ENCODE measurements at places on chromosomes 1 and 21. TPM values are rescaled to one million over a fixed set of nuclear protein-coding genes. Genes with fewer than 3 reads are reported as not detected.

The RABGAP1L gene
- 175 TPM for total RNA-seq

The ARHGAP29 gene
- not detected for total RNA-seq

The KRTAP21-2 gene
- not detected for total RNA-seq

The PAX7 gene
- not detected for total RNA-seq

The VASH2 gene
- 7.5 TPM for total RNA-seq

The VHLL gene
- not detected for total RNA-seq

The MAP3K7CL gene
- 13.0 TPM for total RNA-seq

The SEMA6C gene
- 2.0 TPM for total RNA-seq

The DRAM2 gene
- total RNA-seq, result 87.9 TPM

The CNIH4 gene
- total RNA-seq, result 31.0 TPM

The CDA gene
- total RNA-seq, result not detected

The SLC1A7 gene
- not detected for total RNA-seq

The ICOSLG gene
- 8.6 TPM for total RNA-seq

The GATAD2B gene
- total RNA-seq, result 77.9 TPM

The DNAJB4 gene
- total RNA-seq, result 14.9 TPM

The SLC45A3 gene
- 5.3 TPM for total RNA-seq

The PROX1 gene
- not detected for total RNA-seq

The CHML gene
- total RNA-seq, result 10.8 TPM

The FBLIM1 gene
- not detected for total RNA-seq

The ZC3H11A gene
- total RNA-seq, result 113 TPM

The FAM72D gene
- total RNA-seq, result 44.5 TPM

The MSH4 gene
- 0.80 TPM for total RNA-seq

The S100A10 gene
- total RNA-seq, result 4.1 TPM

The EIF4G3 gene
- 62.1 TPM for total RNA-seq

The HLX gene
- not detected for total RNA-seq

The ATP6V1G3 gene
- not detected for total RNA-seq

The PLA2G2F gene
- total RNA-seq, result not detected

The FMO1 gene
- 0.98 TPM for total RNA-seq

The RNU1-2 gene
- total RNA-seq, result 1,721 TPM

The MTARC1 gene
- total RNA-seq, result not detected

The ADAMTS1 gene
- total RNA-seq, result not detected

The SDC3 gene
- total RNA-seq, result not detected

The EDARADD gene
- total RNA-seq, result not detected

The DOCK7 gene
- total RNA-seq, result 19.5 TPM

The FAAH gene
- total RNA-seq, result 24.8 TPM

The IKBKE gene
- total RNA-seq, result 34.4 TPM

The BRDT gene
- not detected for total RNA-seq
